ENCODE measurements at places on chromosomes 7 and 10.
A peak's percentile ranks its signal among the peaks of the same experiment; 100 is the strongest.

GRCh38 chr10:119917777-119918176 lies 25.2 kb downstream of the SEC23IP start:
- peak; percentile 28 for DNase-seq

- DNase-seq, result no peak
Measured at GRCh38 chr7:123604739-123605138, 3.1 kb downstream of the ASB15 start.

DNA sequence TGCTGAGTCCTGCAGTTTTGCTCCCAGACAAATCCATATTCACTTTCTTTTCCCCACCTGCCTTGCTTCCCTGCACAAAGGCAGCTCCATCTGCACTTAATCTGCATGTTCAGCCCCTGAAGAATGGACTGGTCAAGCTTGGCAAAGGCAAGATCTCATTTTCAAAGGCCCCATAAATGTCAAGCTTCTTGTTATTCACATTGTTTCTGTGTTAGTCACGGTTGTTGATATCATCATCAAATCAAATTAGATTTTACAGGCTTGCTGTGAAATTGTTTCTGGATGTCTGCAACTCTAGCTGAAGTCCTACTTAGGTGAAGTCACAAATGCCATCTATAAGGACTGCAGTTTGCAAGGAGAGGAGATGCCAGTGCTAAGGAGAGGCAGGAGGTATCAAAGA lies 91.0 kb downstream of the GPAM start:
- no peak for DNase-seq

- DNase-seq, result no peak
Measured at GRCh38 chr7:50272808-50273207, 31.7 kb upstream of the IKZF1 start.

DNA sequence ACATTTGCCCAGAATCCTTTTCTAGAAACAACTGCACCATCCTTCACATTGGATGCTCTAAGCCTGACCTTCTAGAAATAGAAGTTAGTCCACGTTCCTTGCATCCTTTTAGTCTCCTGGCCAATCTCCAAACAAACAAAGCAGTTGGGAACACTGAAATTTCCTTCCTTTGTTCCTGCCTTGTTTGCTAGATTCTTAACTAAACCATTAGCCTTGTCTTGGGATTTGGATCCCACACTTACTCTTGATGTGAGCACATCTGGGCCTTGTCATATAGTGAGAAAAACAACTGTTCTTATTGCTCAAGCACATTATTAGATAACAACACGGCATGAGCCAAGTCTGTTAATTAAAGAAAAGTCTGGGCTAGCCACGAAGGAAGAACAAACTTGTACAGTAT lies 319.3 kb upstream of the GHITM start:
- DNase-seq, result no peak

DNA sequence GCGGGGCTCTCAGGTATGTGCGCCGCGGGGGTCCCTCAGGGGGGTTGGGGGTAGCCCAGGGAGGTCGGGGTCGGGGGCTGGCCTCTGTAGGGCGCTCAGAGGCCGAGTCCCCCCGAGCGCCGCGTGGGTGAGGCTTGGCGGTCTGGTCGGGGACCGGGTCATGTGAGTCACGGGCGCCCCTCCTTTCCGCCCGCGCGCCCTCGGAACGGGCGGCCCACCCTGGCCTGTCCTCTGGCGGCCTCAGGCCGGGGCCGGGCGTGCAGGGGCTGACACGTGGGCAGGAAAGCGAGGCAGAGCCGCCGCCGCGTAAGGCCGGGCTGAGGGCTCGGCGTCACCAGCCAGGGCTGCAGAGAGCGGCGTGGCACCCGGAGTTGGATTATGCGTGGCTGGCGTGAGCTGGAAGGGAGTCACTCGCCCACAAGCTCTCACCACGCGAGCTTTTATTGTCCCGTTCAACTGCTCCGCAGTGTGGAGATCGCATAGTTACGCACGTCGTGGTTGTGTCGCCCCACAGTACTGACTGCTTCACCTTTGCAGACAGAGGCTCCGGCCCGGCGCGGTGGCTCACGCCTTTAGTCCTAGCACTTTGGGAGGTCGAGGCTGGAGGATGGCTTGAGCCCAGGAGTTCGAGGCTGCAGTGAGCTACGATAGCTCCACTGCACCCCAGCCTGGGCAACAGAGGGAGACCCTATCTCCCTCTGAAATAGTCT lies 385 bp downstream of the SHLD2 start:
- peak; percentile 80 for DNase-seq

- no peak for DNase-seq
Measured at GRCh38 chr7:135117096-135117495, 30.8 kb upstream of the TMEM140 start.

DNA sequence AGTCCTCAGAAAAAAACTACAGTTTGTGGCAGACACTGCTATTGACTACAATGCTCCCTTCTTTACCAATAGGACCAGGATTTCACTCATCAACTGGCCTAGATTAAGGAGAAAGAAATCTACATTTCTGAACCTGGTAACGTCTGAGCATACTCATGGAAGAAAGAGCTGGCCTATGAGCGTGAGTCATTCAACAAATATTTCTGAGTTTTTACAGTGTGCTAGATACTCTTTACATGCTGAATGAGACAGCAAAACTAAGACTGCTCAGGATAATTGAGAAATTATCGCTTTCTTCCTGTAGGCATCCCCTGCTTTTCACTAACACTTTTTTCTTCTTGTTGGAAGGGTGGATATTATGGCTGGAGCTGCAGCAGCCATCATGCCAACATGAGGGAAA lies 609.7 kb downstream of the TNS3 start:
- no peak for DNase-seq

- peak; percentile 98 for DNase-seq
Measured at GRCh38 chr10:79093658-79094411, 25.1 kb downstream of the ZMIZ1 start.

DNA sequence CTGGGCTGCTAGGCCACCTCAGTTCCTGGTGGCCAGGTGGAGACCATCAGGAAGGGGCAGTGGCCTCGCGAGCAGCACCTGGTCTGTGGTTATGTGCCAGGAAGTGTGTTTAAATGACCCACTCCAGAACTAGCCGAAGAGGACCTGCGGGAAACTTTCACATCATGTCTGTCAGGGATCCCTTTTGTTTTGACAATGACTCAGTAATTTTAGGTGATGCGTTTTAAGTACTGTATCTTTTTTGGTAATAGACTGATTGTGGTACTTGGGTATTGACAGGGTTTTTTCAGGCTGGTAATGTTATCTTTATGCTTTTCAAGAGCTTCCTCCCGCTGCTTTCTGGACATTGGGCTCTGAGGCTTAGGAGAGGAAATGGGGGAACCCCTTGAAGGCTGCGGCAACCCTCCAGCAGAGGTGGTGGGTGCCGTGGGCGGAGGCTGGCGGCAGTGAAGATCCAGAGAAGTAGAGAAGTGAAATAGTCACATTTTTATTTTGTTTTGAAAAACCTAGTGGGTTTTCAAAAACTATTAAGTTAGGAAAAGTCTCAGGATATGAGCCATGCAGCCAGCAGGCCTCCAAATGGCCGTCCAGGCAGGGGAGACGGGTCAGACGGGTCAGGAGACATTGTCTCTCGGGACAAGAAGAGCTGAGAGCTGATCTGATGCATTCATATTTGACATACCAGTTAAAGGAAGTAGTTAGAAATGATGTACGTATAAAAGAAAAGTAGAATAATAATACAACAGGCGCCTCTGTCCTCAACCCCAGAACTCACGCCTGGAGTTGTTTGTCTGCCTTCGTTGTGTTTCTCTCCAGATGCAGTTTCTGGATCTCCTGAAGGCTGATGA lies 27.7 kb downstream of the PPP2R2D start:
- no peak for DNase-seq

DNA sequence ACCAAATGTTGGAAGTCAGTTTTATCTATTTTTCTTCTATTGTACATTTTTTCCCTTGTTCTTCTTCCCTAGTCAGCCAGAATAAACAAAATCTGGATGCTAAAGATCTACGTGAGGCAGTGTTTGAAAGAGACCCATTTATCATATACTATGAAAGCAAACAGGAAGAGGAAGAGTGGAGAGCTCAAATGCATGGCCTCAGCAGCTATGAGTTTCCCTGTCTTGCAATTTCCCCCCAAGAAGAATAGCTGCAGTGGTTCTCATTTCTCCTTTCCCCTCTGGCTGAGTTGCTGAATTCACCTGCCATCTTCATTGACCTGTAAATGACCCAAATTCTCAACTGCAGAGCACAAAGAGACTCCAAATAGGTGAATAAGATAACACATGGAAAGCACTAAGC lies 347.1 kb upstream of the NRP1 start:
- DNase-seq, result no peak

DNA sequence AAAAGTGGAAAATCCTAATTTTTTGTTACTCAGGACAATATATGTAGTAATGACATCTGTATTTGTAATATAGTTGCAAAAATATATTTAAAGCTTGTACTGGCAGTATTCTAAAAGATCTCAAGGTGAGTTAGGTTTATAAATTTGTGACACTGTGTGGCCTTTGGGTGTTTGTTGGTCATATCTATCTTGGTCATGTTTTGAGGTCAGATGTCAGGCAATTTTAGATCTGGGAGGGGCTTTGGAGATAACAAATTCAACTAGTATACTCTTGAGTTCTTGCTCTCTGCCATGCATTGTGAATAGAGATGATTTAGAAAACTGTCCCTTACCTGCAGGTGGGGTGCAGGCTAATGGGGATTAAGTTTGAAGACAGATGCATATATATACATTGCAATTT lies 3.1 kb downstream of the TBC1D12 start:
- DNase-seq, result no peak

DNA sequence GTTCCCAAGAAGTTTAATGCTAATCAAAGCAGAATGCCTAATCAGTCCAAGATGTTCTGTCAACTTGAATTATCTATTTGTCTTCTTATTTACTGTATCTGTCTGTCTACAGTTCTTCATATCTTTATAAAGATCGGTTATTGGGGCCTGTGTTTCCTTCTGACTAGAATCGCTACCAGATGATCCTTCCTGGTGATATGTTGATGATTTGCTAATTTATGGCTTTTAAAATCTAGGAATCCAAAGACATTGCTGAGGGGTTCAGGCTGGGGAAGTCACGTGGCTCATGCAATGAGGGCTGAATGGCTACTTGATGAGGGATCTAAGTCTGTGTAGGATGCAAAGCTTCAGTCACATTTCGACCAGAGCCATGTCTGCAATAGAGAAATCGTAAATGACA lies 536.3 kb downstream of the KCNMA1 start:
- no peak for DNase-seq

DNA sequence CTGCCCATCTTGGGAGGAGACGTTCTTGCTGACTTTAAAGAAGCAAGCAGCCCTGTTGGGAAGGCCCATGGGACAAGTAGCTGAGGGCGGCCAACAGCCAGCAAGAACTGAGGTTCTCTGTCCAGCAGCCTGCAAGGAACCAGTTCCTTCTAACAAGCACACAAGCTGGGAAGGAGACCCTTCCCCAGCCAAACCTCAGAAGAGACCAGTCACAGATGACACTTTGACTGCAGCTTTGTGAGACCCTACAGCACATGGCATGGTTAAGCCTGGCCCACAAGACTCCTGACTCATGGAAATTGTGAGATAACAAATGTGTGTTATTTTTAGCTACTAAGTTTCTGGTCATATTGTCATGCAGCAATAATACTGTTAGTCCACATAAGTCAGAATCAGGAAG lies 99.9 kb downstream of the PRLHR start:
- no peak for DNase-seq

- no peak for DNase-seq
Measured at GRCh38 chr7:68249611-68250010, 1253.0 kb downstream of the TYW1 start.

DNA sequence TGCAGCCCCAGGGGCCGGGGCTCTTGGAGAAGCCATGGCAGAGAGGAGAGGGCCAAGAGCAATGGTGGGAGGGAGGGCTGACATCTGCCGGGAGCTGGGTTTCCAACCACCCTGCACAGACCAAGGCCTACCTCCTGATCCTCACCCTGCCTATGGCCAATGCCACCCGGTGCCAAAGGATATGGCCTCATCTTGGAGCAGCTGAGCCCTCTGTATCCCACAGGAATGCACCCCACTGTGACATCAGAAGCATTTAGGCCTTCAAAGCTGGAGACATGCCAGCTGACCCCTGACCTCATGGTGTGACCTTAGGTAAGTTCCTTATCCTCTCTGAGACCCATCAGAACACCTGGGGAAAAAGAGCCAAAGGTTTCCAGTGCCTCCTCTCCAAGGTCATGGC lies 113.6 kb upstream of the ZMIZ1 start:
- no peak for DNase-seq

GRCh38 chr10:114811862-114812261 lies 9.7 kb upstream of the FHIP2A start:
- no peak for DNase-seq

GRCh38 chr10:129769381-129770116 lies 194.5 kb downstream of the EBF3 start:
- no peak for DNase-seq

DNA sequence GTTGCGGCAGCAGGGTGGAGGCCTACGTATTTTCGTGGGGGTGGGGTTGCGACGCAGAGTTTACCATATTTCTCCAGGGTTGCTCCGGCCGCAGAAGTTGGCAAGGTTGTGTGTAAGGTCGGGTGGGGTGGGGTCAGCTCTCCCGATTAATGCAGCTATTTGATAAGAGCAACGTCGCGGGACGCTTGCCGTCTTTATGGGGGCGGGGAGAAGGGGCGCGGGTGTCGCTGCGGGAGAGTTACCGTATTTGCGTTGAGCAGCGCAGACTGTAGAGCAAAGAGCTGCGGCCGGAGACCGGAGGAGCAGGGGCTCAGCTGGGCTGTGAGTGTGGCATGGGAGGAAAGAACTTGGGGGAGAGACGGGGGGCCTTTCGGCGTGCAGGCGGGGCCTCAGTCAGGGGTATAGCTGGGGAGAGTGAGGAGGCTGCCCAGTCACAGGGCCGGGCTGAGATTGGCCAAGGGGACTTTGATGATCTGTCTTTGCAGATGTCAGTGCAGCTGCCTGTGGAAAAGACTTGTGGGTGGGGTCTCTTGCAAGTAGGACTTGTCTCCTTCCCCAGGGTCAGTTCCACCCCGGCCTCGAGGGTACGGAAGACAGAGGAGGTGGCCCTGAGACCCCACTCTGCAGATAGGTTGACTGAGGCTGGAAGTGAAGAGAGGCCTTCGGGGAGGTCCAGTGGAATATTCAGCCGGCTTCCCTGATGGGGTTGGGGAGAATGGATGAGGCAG lies 26.6 kb downstream of the ZNF775 start:
- DNase-seq, result no peak

DNA sequence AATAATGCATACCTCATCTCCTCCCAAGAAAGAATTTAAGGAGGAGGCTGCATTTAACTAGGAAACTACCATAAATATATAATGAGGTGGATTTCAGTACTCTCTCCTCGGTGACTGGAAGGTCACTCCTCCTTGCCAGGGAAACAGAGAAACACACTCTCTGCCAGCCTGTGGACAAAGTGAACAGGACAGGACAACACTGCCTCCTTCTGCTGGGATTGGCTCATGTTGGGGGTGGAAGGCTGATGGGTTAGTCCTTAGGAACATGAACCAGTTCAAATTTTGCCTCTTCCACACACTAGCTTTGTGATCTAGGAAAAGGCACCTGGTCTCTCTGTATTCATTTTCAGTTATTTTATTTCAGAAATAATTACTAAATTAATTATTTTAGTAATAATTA lies 50.6 kb upstream of the STEAP4 start:
- DNase-seq, result no peak

- no peak for DNase-seq
Measured at GRCh38 chr10:4352414-4352961, 473.5 kb upstream of the AKR1E2 start.

GRCh38 chr10:20990604-20991003 lies 93.5 kb upstream of the NEBL start:
- DNase-seq, result no peak
